ENCODE measurements at places on chromosomes 3 and 15.

DNA sequence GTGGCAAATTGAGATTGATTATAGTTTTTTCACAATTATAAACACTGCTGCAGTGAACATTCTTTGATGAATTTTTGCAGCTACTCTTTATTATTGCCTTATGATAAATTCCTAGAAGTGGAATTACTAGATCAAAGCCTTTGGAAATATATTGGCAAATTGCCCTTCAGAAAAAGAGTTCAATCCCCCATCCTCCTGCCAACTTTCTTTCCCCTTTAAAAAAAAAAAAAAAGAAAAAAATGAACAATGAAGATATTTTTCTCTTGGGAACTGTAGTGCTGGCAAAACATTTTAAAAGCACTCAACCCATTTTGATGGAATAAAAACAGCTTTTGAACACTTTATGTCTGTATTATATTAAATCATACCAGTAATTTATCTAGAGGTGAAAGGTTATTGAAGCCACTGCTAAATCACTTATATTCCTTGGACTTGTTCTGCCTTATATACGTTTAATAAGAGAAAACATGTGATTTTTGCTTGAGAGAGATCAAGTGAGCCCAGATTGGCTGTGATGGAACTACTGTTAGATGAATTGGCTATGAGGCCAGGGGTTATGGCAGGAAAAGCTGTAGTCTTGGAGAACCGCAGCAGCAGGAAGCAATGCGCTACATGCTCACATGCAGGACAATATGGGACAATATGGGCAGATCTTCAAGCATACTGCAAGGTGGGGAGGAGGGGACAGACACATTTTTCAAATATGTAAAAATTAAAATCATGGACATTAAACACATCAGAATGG lies 212.8 kb upstream of the C2CD4B start:
- no peak for DNase-seq

DNA sequence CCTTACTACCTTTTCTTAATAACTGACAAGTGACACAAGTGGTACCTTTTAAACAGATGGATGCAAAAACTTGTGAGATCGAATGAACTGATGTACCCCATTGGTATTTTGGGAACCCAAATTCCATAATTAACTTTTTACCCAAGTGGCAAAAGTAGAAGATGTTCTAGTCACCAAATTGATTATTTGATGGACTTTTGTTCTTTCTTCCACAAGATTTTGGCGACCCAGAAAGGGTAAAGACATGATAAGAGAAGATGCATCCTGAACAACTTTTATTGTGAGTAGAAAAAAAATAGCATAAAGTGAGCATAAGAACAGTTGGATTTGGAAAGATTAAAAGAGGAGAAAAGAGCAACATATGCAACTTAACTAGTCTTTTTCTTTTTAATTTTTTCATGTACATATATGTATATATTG lies 159.5 kb downstream of the TIGIT start:
- no peak for DNase-seq

- DNase-seq, result no peak
These were observed 78.0 kb downstream of the MYO1E start for GRCh38 chr15:59294574-59295260.

GRCh38 chr3:183577346-183577745 lies 21.8 kb upstream of the KLHL6 start:
- no peak for DNase-seq

DNA sequence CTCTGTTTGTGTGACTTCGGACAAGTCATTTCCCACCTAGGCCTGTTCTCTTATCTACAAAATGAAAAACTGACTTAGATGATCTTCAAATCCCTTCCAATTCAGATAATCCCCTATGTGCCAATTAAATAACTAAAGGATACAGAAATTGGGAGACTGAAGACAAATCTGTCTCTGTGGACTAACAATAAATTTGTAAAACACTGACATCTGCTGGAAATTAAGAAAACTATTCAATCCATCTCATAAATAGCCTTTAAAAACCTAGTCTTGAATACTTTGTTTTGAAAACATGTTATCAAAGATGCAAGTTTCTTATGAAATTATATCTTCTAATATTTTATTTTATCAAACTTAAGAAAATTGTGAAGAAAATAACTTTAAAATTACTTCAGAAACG lies 38.3 kb downstream of the MTHFS start:
- DNase-seq, result peak; percentile 10

DNA sequence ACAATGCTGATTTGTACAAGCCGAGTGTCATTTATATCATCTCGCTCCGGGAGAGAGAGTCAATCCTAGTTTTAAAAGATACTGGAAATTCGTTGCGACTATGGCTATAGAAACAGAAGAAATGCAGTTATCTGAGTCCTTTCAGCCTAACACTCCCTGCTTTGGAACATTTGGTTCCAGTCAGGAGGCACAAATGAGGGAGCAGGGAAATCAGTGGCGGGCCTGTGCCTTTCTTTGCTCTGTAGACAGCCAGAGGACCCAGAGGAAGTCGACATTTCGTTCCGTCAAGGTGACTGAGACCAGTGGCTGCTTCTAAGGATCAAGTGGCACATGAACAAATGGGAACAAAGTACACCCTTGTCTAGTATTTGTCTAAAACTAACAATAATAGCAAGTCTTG lies 745 bp upstream of the RIOX2 start:
- no peak for DNase-seq

GRCh38 chr15:68405378-68406250 lies 26.3 kb downstream of the ITGA11 start:
- no peak for DNase-seq

DNA sequence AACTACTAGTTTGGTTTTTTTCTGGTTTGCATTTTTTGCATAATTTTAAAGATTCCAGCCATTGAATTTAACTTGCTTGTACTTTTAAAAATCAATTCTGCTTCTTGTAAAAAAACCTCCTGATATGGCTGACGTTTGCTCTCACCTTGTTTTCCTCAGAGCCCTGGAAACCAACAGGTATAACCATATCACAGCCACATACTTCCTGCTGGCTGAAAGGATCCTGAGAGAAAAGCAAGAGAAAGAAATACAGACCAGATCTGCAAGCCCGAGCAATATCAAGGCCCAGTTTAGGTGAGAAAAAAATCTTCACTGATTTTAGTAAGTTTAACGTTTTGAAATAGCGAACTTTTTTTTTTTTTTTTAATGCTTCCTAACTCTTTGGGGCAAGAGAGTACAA lies 56.8 kb downstream of the SNRK start:
- no peak for DNase-seq

GRCh38 chr3:41323467-41324155 lies 124.3 kb downstream of the CTNNB1 start:
- no peak for DNase-seq

- DNase-seq, result no peak
These were observed 87.5 kb upstream of the PRR20G start for GRCh38 chr3:127375151-127375930.

DNA sequence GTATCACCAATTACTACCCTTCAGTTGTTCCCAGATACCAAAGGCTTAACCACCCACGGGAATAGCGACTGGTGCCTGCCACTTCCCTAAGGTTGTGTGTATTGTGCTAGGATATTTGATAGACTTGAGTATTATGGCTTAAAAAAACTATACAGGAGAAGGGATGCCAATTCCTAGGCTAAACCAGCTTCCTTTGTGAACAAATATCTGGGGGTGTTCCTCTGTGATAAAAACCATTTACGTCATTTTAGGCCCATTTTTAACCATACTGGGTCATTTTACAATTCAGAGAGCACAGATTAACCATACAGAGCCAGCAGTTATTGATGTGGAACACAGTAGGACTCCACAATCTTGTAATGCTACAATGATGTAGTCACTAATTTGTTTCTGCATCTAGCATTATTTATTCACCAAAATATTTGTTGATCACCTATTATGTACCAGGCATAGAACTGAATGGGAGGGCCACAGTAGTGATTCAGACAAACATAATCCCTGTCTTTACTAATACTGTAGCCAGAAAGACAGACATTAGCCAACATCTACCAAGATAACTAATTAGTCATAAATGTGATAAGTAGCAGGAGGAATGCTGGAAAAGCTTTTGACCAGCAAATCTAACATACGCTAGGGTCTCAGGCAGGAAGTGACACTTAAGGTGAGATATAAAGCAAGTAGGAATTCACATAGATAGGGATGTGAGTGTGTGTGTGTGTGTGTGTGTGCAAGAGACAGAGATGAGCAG lies 184.8 kb downstream of the MECOM start:
- DNase-seq, result no peak

DNA sequence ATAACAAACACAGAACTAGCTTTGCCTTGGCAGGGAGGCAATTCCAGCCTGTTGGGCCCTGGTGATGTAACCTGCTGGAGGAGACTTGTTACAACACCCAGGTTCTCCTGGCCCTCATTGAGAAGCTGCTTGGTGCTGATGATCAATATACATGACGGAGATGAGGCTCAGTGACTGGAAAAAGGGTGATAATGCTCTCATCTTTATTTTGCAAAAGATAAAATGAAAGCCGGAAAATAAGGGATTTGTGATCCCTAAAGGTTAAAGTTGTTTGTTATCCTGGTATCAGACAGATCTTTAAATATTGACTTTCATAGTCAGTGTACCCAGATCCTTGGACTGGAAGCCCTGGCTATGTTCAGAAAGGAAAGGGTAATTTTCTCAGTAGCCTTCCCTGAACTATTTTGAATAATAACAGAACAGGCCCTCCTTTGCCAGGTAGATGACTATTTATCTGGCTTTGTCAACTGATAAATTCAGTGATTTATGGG lies 118.9 kb upstream of the MEIS2 start:
- DNase-seq, result no peak

- DNase-seq, result no peak
These were observed 15.3 kb downstream of the TNK2 start for GRCh38 chr3:195893044-195893395.

DNA sequence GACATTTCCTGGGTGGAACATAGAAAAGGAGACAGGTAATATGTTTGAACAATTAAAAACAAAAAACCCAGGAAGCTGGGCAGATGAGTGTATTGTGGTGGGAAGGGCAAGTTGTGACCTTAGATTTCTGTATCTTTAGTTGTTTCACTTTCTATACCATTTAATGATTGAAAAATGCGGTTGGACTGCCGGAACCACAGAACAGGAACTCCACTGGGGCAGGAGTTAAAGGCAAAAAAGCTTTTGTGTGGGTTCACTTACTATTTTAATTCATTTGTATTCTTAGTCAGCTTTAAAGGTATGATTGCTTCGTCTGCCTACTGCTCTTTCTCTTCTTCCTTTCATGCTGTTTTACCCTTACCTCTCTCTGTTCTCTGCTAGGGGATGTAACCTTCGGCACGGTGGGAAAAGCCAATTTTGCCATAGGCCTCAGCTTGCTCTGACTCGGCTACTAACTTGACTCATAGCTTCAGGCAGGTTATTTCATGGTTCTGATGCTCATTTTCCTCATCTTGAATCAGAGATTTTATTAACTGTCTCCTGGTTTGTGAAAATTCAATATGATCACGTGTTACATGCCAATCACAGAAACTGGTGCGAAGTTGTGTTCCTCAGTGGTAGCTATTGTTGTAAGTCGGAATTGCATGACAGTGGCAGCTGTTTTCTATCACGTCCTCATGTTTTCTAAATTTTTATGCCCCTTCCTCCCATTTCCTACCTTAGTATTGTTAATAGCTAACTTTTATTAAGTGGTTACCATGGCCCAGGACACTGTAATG lies 1.6 kb upstream of the MCTP2 start:
- peak; percentile 82 for DNase-seq

DNA sequence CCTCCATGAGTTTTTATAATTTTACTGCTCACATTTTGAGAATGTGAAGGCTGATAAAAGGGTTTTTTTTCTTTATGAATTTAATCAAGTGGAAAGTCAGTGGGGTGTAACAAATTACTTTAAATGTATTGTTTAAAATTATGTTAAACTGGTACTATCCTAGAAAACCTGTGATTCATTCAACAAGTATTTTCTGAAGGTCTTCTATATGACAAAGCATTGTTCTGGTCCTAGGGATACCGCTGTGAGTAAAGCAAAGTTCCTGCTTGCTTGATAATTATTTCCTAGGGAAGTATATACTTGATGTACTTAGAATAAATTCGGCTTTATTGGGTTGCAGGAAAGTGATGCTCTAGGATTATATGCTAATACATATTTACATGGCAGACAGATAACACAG lies 152.8 kb upstream of the GOLGA6L4 start:
- no peak for DNase-seq

DNA sequence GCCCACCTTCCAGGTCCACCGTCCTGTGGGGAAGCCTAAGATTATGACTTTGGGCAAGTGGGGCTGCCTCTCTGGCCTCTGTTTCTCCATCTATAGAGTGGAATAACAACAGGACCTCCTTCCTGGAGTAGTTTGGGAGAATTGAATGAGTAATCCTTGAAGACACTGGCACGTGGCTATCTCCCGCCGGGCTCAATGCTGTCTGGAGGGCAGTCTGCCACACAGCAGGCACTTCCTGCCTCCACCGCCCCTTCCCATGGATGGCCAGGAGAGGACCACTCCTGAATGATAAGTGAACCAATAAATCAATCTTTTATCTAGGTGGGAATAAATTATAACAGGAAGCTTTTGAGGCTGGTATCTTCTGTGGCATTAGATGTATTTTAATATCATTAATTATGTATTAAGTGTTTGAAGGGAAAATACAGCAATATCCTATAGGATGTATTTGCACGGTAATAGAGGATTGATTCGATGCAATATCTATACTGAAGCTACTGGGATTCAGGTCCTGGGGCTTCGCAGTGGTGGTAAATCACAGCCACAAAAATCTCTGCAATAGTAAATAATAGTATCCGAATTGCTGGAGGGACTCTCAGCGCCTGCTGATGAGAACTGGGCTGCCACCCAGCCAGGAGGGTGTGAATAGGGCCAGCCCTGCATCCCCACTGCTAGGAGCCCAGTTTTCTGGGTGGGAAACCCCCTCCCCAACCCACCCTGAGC lies 15.9 kb downstream of the MEGF11 start:
- DNase-seq, result no peak

GRCh38 chr3:58637509-58637908 lies 29.1 kb downstream of the FAM3D start:
- no peak for DNase-seq

- DNase-seq, result no peak
These were observed 90.2 kb upstream of the LINGO1 start for GRCh38 chr15:77722759-77723460.

- DNase-seq, result no peak
These were observed 219.3 kb upstream of the NANOGP8 start for GRCh38 chr15:35304389-35304788.

DNA sequence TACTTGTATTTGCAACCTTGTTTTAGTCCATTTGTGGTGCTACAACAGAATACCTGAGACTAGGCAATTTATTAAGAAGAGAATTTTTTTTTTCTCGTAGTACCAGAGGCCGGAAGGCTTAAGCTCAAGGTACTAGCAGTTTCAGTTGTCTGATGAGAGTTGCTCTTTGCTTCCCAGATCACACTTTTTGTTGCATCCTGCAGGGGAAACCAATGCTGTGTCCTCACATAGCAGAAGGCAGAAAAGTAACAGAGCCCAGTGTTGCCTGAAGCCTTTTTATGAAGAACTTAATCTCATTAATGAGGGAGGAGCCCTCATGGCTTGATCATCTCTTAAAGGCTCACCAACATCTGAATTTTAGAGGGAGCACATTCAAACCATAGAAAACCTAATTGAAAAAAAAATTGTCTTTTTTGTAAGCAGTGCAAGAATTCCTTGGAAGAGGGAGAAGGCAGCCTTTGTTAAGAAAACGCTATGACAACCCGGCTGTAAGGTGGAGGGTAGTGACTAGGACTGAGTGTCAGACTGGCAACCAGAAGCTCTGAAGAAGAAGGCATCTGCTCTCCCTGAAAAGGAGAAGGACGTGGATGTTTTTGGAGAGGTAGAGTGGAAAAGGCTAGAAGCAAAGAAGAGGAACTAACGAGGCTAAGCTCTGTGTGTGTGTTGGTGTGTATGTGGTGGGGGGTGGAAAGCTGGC lies 1245.3 kb downstream of the ROBO2 start:
- DNase-seq, result no peak

GRCh38 chr15:78676424-78677110 lies 35.6 kb upstream of the CHRNB4 start:
- DNase-seq, result no peak

All from inflammatory macrophage treated with lipopolysaccharide for 4 hours (primary cell).